Activated T-helper 17 cell treated with anti-CD3 and anti-CD28 coated beads, Interleukin-2, amount 50 U/mL, for 72 hours (primary cell): ENCODE measurements at places on chromosomes 2 and 18. TPM values are rescaled to one million over a fixed set of nuclear protein-coding genes. Genes with fewer than 3 reads are reported as not detected.

Gene BCL2
- 269 TPM for total RNA-seq

DNA sequence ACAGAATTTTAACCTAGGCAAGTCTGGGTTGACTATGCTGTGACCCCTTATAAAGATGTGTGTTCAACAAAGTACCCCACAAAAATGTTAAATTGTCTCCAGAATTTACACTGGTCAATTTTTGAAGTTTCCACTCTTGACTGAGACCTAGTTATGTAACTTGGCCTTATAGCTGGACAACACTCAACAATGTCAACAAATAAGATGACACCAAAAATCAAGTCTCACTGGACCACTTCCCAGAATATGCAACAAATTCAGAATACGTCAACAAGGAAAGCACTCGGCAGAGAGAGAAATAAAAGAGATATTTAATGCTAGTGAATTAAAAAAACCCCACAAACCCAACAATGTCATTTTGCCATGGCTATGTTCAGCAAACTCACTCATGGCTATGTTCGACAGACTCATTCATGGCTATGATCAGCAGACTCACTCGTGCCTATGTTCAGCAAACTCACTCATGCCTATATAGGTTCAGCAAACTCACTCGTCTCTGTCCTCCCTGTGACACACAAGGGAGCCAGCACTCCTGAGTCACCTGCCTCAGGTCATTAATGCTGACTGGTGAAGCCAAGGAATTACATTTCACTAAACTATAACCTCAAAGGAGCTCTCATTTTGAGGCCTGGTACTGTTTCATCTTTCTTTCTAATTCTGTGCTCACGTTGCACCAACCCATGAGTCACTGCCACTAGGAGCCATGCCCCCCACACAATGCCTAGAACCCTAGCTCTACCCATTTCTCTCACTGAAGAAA, 72.7 kb downstream of the PTPN2 start:
- ATAC-seq: peak; percentile 97

Gene CD207
- not detected for total RNA-seq

GRCh38 chr2:105790461-105791149, 45.9 kb downstream of the NCK2 start:
- ATAC-seq: peak; percentile 22

DNA sequence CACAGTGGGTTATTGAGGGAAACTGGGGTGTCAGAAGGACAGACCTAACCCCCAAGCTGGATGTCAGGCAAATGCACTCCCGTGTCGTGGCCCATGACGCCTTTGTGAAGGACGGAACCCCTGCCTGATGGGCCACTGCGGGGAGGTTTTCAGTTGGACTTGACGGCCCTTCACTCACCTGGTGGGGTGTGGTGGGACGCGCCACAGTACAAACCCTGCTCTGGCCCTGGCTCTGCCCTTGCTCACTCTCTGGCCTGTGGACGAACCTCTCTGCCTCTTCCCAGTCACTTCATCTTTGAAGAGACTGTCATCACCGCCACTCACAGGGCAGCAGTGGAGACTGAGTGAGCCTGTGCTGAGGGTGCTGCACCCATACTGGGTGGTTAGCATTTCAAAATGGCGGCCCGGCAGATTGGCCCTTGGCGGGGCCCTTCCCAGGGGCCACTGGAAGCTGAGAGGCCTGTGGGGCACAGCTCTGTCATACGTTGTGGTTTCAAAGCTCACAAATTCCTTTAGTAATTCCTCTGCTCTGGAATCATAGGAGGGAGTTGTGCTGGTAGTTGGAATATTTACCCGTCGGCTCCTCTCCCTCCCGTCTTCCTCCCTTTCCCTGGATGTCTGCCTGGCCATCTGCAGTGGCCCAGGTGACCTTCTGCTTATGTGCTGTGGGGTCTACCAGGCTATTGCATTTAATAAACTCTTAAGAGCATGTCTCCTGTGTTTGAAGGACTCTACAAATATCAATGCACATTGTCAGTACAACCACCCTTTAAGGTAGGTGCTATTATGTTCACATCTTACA, 200.6 kb downstream of the CTIF start:
- ATAC-seq: no peak

GRCh38 chr2:52594026-52594425, 1173.6 kb upstream of the CHAC2 start:
- no peak for ATAC-seq

GRCh38 chr2:143030127-143030526, 99.1 kb upstream of the ARHGAP15 start:
- ATAC-seq: peak; percentile 53

GRCh38 chr18:43303376-43303775, 26.1 kb upstream of the SYT4 start:
- no peak for ATAC-seq

- no peak for ATAC-seq
These were observed 101.1 kb downstream of the ZBTB7C start for GRCh38 chr18:48308027-48308635.

DNA sequence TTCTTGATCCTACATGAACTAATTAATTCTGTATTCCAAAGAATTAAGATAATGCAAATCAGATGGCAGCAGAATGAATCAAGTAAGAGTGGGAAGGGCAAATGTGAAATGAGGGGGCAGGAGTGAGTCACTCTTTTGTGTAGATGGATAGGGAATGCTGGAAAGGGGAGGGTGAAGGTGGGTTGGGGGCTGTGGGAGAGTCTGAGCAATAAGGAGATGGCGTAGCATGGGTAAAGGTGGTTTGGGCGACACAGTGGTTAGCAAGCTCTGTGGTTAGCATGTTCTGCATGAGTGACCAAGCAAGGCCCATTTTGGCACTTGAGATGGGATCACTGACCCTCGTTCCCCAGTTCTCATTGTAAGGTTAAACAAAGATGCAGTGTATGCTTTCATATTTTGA, 20.4 kb downstream of the GPD2 start:
- no peak for ATAC-seq

Gene SFTPB
- not detected for total RNA-seq

DNA sequence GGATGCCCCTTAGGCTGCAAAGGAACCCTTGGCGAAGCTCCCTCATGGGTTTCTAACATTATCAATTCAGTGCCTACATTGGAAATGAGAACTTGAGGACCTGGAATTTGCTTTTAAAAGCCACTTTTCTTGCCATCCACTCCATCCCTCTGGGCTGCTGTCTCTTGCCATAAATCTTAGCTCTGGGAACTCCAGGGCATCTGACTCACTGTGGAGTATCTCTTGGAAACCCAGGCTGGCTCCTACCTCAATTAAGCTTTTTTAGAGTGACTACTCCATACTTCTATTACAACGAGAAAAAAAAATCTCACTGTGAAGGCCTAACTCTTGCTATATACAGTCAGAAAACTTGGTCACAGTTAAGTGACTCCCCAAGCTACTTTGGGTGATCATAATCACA, 227.2 kb upstream of the SETBP1 start:
- no peak for ATAC-seq

- no peak for ATAC-seq
These were observed 15.0 kb downstream of the NFU1 start for GRCh38 chr2:69422198-69422597.

- peak; percentile 15 for ATAC-seq
These were observed 3.7 kb downstream of the TMSB10 start for GRCh38 chr2:84908948-84909713.

Gene CHRNG
- not detected for total RNA-seq

- no peak for ATAC-seq
These were observed 126.2 kb downstream of the RAPGEF4 start for GRCh38 chr2:172861656-172862476.

Gene KCNE4
- not detected for total RNA-seq

DNA sequence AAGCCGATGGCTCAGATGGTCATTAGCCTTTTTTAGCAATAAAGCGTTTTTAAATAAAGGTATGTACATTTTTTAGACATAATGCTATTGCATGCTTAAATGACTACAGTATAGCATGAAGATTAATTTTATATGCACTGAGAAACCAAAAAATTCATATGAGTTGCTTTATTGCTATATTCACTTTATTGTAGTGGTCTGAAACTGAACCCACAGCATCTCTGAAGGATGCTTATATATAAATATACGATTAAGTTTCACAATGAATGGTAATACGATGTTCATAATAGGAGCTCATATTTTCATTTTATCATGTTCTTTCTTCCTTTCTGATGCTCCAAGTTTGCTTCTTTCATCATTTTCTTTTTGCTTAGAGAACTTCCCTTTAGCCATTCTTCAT, 132.8 kb downstream of the DNAH6 start:
- ATAC-seq: no peak

DNA sequence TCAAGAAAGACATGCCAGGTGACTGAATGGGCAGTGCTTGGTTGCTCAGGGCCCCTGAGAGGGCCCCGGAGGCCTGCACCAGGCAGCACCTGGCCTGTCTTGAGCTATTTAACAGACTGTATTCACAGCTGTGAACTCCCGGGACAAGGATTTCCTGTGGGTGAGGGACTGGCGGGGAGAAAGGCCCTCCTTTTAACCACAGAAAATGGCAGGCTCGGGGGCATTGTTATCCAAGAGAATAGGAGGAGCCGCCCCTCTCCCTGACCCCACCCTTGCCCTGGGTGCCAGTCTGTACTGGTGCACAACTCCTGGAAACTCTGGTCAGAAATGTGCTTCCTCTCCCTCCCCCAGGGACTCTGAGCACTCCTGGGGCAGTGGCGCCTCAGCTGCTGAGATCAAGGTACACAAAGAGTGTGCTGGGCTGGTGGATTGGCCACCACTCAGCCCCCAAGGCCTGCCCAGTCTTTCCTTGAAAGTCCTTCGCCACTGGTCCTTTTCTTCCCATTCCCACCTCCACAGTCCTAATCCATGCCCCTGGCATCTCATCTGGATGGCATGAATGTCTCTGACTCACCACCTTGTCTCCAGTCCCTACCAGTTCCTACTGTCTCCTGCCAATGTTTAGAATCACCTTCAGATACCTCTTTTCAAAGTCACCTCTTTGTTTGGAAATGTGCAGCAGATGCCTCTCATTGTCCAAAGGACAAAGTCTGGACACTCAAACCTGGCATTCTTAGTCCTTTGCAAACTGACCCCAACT, 19.6 kb upstream of the EPAS1 start:
- ATAC-seq: no peak

Gene PROC
- not detected for total RNA-seq

DNA sequence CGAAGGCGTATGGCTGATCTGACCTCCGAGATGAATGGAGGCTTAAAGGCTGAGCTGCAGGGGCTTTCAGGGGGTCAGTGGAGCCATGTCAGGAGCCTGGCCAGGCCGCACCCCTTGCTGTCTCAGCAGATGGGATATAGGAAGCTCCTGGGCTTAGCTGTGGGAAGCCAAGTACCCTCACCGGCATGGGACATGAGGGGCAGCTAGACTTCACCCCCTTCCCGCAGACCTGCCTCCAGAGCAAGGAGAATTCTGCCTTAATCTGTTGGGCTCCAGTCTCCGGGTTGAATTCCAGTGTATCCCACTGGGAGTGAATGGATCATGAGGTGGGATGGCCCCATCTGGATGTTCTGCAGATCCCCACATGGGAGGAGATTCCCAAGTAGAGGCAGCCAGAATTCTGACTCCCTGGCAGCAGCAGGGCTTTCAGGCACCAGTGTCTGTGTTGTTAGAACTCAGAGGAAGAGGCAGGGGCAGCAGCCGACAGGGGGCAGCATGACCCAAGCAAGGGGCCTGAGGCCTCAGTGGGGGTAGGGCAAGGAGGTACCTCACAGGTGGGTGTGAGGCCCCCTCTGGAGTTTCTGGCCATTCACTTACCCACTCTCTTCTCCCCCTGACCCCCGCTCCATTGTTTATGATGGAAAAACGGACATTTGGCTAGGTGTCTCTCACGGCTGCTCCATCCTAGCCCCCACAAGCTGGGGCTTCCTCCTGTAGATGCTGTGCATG, 19.1 kb downstream of the CAPG start:
- peak; percentile 85 for ATAC-seq

GRCh38 chr2:109549016-109549590, 64.7 kb downstream of the SEPTIN10 start:
- no peak for ATAC-seq

Gene MAIP1
- 22.8 TPM for total RNA-seq

GRCh38 chr2:220243571-220243970, 616.1 kb downstream of the SLC4A3 start:
- ATAC-seq: no peak

- ATAC-seq: no peak
These were observed 110.7 kb upstream of the APCDD1 start for GRCh38 chr18:10343778-10344177.

Gene RTP5
- total RNA-seq: not detected

- peak; percentile 98 for ATAC-seq
These were observed 321.4 kb downstream of the TGIF1 start for GRCh38 chr18:3771121-3771971.

GRCh38 chr2:207239754-207240494, 74.2 kb upstream of the KLF7 start:
- peak; percentile 36 for ATAC-seq

GRCh38 chr18:45847119-45847518, 21.6 kb downstream of the SIGLEC15 start:
- no peak for ATAC-seq
